ENCODE measurements at places on chromosomes 3 and 15. TPM values are rescaled to one million over a fixed set of nuclear protein-coding genes. Genes with fewer than 3 reads are reported as not detected.

DNA sequence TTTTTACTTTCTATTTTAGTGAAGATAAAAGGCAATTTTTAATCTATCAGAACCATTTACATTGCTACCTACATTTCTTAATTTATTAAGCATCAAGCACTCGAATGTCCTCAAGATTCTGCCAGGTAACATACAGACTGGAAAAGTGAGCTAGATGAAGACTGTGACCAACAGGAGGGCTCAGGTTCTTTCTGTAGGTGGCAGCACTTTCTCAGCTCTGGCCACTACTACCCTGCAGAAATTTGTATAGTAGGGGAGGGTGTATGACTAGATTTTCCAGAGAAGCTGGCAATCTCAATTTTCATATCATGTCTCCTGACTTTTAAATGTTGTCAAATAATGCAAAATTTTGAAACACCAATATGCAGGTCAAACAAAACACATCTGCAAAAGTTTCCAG lies 165.0 kb upstream of the SUCLG2 start:
- no peak for DNase-seq

GRCh38 chr3:143301031-143301901 lies 181.7 kb downstream of the CHST2 start:
- DNase-seq = no peak

GRCh38 chr3:168083906-168084305 lies 11.8 kb downstream of the GOLIM4 start:
- no peak for DNase-seq

DNA sequence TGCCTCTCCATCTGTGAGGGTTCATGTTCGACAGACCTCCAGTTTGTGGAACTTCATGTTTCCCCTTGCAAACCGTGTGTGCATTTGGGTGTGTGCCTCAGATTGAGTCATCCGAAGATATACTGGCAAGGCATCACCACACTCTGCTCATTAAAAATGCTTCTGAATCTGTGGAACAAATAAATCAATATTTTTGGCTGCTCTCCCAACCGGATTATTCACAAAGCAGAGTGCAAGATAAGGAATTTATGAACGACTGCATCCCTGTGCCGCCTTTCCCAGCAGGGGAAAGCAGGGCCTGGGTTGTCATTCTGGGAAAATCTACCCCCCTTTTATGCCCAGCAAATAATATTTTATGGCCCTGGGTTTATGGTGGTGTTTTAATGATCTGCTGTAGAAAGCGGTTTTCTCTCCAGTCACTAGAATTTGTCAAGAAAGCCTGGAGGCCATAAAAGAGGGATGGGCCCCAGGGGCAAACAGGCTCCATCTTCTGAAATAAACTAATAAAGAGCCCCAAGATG lies 4.2 kb upstream of the WNT5A start:
- no peak for DNase-seq

- peak; percentile 31 for DNase-seq
Observed at GRCh38 chr15:58146749-58147148, 8.6 kb downstream of the AQP9 start.

DNA sequence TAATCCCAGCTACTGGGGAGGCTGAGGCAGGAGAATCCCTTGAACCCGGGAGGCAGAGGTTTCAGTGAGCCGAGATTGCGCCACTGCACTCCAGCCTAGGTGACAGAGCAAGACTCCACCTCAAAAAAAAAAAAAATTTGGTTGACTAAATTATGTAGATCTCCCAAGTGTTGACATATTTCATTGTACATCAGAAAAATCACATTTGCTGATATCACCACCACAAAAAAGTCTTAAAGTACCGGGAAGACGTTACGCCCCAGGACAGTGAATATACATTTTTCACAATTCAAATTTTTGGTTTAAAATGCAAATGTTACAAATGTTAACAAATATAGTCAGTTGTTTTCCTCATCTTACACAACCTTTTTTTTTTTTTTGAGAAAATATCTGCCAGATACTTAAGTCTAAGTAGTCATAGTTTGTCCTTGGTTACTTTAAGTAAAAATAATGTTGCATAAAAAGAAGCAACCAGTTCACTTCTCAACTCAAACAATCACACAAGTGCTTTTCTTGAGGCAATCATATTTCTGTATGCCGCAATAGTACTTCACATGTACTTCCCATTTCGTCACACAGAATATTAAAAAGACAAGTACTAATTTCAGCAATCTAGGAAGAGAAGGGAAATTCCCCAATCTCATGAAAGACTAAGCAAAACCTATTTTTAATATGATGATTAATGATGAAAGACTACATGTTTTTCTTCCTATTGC lies 41.0 kb upstream of the TCF12 start:
- DNase-seq = no peak

DNA sequence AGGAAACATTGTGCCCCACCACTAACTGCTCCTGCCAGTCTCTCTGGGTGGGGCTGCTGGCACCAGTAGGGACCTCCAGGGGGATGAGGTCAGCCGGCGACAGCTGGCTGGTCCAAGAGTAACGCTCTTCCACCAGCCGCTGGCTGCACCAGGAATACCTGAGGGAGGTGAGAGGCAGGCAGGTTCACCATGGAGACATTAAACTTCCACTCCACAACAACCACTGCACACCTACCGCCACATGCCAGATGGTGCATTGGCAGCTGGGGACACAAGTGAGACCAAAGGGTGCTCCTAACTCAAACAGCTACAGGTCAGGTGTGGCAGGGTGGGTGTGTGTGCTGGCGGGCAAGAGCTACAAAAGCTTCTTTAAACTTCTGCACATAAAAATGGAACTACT lies 4.5 kb downstream of the POLG start:
- no peak for DNase-seq

GRCh38 chr3:28682121-28682520 lies 333.5 kb upstream of the AZI2 start:
- DNase-seq = no peak

DNA sequence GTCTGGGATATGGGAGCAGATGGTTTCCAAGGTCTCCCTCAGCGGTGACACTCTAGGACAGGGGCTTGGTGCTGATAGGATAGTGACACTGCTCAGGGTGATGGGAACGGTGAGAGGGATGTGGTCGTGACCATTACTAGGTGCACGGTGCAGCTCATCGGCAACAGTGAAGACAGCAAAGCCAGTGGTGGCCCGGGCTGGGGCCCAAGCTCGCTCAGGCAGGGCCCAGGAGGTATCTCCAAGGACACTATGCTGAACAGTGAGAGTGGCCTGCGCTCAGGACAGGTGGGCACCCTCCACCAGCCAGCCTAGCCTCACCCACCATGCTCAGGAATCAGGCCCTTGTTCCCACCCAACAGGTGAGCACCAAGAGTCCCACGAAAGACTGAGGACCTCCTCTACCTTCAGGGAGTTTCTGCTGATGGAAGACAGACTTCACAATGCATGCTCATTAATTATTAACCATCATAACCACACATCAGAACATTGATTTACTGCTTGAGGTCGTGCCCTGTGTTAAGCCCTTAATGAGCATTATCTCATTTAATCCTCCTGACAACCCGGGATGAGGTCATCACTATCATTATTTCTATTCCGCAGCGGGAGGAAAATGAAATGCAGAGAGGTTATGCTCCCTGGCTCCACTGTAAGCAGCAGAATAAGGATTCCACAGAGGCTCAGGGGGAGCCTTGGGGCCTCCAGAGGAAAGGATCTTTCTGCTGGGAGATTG lies 269.4 kb downstream of the UACA start:
- DNase-seq = no peak

DNA sequence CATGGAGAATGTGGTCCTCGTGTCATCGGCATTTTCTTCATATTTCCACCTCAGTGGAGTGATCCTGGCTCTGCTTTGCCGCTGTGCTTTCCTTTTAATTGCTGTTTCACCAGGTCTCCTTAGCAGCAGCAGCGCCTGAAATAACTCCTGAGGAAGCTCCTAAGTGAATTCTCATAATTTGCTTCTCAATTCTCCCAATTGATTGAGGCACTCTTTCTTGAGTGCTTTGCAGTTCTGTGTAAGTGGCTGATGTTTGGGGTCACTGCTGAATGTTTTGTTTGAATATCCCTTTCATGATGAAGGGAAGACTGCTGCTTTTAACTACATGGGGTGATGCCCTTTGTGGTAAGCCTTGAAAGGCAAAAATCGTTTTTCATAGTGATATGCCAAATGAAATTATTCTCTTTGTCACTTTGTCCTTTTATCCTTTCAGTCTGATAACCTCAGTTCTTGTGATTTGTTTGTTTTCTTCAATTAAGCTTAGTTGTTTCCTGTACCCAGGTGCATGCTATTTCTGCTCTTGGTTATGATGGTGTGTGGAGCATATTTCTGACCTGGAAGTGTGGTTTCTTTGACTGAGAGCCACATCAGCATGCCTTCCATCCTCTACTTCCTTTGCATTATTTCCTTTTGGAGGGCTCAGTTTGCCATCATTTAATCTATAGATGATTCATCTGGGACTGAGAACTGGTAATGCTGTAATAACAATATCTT lies 36.7 kb downstream of the HMG20A start:
- DNase-seq = no peak

DNA sequence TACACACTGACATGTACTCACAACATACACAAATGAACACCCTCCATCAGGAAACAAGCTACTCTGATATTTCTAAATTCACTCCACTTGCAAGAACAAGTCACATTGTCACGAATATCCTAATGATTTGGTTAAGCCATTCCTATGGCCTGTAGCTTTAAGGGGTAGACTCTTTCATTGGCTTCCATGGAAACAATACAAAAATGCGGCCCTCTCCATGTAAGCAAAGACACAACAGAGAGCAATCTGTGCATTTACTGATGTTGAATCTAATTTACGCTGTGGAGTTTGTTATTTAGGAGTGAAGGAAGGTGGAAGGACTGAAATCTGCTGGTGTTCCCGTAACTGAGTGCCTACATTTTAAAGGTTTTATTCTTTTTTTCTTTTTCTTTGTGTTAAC lies 114.5 kb downstream of the FMN1 start:
- DNase-seq = no peak

DNA sequence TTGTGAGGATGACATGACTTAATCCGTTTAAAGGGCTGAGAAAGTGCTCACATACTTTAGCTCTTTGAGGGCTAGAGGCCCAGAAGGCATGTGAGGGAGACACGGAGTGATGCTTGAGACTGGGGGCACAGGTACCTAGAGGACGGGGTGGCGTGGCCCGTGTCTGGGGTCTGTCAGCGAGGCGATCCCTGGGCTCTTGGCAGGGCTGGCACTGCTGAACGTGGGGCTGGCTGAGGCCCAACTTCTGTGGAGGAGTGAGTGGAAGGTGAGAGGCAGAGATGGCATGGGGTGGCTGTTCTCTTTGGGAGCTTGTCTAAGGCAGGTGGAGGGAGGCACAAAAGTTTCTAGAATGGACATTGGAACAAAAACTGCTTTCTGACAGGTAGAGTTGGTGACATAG lies 9.5 kb downstream of the SEMA4B start:
- DNase-seq = no peak

- DNase-seq = no peak
Observed at GRCh38 chr3:16148783-16149182, 25.7 kb upstream of the GALNT15 start.

GRCh38 chr3:35785234-35785888 lies 146.0 kb downstream of the ARPP21 start:
- no peak for DNase-seq

DNA sequence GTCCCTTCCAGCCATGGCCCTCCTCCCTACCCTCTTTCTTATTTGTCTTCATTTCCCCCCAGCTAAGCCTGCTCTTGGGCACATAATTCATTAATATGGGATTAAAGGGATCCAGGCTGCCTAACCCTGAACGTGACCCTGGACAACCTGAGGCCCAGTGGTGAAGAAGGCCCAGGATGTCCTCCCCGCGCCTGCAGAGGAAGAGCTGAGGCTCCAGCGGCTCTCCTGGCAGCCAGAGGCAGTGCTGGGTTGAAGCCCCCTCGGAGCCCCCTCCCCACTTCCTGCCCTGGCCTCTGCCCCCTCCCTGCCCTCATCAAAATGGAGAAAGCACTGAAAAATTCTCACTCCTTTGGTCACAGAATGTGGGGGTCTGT lies 96.5 kb upstream of the ATP2B2 start:
- no peak for DNase-seq

- DNase-seq = no peak
Observed at GRCh38 chr3:78004571-78004970, 964.7 kb downstream of the ROBO2 start.

- peak; percentile 50 for DNase-seq
Observed at GRCh38 chr3:120451272-120451761, 525 bp upstream of the FSTL1 start.

DNA sequence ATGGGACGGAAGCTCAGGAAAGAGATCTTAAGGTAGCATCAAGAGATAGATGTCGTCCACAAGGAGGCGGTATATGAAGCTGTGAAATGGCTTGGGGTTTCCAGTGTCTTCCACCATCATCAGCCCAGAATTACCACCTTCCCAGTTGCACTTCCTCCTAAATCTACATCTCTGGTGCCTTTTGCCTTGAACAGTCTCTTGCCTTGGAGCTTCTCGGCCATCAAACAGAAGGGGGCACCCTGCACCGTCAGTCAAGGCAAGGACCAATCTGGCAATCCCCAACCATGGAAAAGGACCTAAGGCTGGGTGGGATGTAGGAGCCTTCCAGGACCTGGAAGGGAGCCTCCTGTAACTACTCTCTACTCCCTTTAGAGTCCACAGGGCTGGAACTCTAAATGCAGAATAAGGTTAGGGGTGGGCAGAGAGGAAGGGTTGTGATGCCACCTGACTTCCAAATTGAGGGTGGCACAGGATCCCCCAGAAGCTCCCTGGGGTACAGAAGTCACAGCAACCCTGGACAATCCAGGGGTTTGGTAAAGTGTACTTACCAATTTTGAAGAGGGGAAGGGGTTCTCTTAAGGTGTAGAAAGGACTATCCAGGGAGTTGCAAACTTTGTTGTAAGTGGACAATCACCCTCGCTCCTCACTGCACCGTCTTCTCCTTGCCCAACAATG lies 1.0 kb upstream of the RYR3 start:
- no peak for DNase-seq

DNA sequence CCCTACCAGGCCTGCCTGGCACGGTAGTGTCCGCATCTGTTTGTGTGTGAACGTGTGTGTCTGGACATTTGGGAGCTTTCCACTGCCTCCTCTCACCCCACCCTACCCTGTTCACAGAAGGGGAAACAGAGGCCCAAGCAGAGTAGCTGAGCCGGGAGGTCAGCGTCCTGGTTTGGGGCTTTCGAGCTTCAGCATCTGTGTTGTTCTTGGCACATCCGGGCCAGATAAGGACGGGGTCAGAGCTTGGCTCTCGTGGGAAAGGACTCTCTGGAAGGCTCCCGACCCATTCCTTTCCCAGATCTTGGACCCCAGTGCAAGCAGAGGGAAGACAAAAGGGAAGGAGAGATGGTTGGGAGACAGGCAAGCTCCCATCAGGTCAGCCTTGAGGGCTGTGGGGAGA lies 6.3 kb upstream of the PTH1R start:
- DNase-seq = no peak

The DPPA2 gene
- 0.72 TPM for polyA plus RNA-seq

The LTF gene
- polyA plus RNA-seq = 1.6 TPM

The MORC1 gene
- 0.43 TPM for polyA plus RNA-seq

The CLDN18 gene
- 3.0 TPM for polyA plus RNA-seq

The AZI2 gene
- 94.2 TPM for polyA plus RNA-seq

The TP63 gene
- 1.5 TPM for polyA plus RNA-seq

The SPTSSB gene
- 4.5 TPM for polyA plus RNA-seq

The MOBP gene
- 0.20 TPM for polyA plus RNA-seq

The SYNM gene
- polyA plus RNA-seq = 1.6 TPM

The LSAMP gene
- 15.0 TPM for polyA plus RNA-seq

The ZNF770 gene
- 54.4 TPM for polyA plus RNA-seq

The CPLX3 gene
- polyA plus RNA-seq = not detected

Measured in left renal cortex interstitium (tissue), 4 donors.